ENCODE measurements at places on chromosomes 12 and 14.

DNA sequence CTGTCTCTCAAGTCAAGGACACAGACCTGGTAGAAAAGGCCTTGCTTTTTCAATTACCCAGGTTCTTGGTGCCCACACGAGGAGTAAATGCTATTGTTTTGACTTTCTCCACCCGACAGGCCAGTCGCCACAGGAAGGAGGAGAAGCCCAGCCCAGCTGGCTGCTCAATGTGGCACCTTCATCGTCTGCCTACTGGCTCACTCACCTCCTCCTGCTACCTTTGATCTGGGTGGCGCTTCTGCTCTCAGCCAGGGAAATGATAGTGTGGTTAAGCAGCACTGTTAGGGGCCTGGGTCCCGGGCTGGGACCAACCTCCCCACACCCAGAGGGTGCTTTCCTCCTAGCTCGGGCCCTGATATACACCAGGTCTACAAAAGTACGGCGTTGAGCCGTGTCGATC is 75.0 kb upstream of the FZD10 start:
- no peak for DNase-seq

DNA sequence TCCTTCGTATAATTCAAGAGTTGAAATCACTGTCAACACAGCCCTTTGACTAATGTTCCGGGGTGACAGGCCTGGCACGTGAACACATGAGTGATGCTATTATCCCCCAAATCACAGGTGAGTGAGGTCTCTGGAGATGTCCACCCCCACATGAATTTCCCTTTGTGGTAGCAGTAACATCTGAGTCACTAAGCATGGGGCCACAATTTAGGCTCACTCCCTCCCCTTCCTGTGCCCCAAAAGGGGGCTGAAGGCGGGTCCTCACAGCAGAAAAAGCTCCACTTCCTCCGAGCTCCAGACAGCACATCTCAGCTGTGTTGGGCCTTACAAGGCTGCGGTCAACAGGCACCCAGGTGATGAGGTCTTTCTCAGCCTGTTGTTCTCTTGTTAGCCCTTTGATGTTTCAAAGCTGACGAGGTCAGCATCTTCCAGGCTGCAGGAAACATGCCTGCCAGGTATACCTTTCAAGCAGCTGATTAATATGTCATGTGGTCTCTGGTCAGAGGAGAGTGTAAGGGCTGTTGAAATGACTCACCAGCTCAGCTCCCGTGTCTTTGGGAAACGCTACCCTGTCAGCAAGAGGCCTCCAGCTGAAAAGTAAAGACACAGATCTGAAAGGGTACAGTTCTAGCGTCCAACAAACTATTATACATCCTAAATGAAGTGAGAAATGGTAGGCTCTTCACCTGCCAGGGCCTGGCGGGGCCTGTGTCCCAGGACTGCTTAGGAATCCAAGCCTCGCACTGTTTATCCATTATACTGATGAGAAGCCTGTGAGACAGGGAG is 107.3 kb downstream of the ZFP36L1 start:
- DNase-seq, result peak; percentile 90

DNA sequence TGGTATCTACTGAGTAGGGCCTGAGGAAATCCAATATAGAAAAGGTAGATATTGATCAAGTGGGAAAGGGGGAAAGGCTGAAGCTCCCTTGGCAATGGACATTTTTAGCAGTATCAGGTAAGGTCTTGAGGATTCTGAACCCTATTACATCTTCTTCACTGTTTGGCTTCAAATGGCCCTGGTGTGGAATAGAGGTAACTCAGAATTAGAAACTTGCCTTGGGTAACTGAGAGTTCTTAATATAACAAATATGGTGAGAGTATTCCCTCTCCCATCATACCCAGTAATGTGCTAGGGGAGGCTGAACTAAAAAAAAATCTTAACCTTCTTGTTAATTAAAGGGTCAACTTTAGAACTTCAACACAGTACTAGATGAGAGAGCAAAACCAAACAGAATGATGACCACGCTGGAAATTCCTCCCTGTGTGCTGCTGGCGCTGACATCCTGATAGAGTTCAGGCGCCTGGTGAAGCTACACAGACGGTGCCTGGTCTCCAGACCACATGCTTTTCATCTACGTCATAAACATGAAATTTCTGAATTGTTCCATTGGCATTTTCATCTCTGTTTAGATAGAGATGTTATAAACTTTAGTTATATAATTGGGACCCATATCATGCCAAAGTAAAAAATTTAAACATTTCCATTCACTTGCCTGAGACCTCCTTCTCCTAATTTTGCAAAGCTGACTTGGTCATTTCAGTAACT is 128.3 kb downstream of the AKAP6 start:
- DNase-seq, result no peak

DNA sequence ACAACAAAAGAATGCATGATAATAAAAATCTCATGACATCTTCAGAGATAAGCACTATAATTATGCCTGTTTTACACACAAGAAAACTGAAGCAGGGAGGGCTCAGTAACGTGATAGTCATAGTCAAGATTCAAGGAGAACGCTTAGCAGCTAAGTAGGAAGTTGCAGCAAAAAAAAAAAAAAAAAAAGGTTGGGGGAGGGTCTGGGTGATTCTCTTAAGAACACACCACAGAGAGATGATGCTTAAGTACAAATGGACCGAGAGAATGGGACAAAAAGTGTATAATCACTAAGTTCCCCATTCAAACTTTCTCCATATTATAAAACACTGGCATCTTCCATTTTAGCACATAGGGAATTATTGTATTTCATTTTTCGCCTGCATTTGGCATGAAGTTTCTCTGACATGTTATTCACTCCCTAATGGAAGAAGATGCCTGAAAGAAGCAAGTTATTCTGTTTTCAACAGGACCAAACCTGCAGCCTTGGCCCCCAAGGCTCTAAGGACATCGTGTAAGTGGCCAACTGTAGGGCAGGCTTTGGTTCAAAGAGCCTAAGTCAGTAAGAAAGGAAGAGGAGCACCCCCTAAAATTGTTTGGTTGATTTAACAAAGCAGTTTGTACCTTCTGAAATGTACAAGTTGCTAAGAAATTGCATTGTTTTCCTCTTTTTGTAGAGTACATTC is 142.9 kb upstream of the TMPO start:
- no peak for DNase-seq

DNA sequence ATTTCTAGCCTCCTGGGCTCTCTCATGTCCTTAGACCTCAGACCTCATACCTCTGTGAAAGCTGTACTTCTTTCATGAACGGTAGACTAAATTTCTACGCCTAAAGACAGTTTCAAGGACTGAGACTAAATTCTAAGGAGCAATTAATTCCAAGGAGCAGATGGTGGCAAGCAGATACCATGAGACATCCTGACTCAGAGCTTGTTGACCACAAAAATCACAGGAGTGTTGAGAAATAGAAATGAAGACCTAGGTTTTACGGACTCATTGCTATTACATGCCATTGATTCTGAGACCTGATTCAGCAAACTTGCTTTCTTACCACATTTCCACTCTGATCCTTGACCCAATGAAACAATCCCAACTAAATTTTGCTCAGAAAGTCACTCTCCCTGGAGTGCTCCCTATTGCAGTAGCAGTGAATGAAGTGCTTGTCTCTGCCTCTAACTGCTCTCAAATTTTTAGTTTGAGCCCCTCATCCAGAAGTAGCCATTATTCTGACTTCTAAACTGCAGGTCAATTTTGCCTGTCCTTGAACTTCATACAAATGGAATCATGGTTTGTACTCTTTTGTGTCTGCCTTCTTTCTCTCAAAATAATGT is 52.0 kb downstream of the PEX5 start:
- DNase-seq, result no peak

GRCh38 chr14:75147423-75148071 is 20.7 kb upstream of the NEK9 start:
- no peak for DNase-seq

DNA sequence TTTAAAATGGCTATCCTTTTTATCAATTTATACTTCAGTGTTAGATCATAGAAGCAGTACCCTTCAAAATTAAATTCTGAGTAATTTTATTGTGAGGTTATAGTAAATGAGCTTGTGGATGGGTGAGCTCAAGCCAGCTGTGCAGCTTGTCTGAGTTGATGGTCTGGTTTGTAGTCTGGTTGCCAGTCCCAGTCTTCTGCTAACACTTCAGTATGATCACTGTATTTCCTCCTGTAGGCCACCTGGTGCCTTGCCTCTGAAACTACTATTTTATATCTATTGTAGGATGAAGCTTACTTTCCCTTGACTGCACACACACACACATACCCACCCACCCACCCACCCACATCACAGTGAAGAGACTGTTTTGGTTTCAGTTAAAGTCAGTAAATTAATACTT is 496.4 kb downstream of the PCNX1 start:
- no peak for DNase-seq

DNA sequence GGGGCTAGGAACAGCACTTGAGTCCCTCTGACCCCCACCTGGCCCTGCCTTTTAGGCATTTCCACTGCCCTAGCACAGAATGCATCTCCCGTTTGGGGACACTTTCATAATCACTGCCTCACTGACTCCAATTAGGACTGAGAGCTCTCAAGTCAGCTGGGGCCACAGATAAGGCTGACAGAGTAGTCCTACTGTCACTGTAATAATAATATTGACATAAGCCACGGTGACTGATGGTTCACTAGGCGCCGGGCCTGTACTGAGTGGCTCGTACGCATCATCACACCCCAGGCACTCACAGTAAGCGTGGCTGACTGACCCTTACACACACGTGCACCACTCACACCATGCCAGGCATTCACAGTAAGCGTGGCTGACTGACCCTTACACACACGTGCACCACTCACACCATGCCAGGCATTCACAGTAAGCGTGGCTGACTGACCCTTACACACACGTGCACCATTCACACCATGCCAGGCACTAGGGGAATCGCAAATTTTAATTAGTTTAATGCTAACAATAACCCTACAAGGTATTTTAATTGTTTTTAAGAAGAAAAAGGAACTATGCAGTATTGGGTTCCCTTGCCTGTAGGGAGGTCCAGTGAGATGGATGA is 87.7 kb downstream of the CHGA start:
- no peak for DNase-seq

DNA sequence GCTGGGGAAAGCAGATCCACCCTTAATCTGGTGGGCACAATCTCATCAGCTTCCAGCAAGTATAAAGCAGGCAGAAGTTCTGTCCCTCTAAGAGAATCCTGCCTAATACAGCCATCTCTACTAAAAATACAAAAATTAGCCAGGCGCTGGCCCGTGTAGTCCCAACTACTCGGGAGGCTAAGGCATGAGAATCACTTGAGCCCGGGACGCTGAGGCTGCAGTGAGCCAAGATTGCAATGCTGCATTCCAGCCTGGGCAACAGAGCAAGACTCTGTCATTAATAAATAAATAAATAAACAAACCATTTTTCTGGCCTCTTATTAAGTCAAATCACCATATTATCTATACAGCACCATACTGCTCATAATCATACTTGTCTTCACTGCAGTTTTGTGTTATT is 111.2 kb downstream of the MED13L start:
- no peak for DNase-seq

DNA sequence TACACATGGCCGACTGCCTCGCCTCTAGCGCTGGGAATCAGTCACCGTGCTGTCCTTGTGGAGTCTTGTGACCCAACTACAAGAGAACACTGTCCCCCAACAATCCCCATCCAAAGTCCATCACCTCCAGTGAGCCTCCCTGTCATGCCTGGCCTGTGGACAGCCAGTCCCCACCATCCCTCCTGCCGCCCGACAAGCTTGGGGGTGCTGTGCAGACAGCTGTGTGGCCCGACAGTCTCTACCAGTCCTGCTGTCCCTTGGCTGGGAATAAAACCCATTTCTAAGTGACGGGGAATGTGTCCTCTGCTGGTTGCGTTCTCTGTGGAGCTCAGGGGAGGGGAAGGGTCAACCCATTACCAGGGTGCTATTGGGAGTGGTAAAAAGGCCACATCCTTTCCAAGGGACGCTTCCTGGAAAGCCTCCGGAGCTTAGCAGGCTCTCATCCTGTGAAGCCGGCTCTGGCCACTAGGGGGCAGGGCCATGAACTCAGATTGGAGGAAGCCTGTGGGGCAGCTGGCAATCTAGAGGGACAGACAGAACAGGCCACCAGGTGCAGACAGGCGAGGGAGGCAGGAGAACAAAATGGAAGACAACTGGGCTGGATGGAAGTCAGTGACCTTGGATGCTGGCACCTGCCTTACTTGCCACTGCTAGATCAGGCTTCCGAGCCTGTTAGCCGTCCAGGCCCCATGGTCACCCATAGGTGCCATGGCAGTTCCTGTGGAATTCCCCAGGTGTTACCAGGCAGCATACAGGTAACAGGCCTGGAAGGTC is 12.0 kb upstream of the BLTP3B start:
- DNase-seq, result peak; percentile 39

GRCh38 chr12:52759695-52760094 is 17.4 kb downstream of the KRT76 start:
- DNase-seq, result no peak

GRCh38 chr12:6225630-6226001 is 25.4 kb downstream of the CD9 start:
- no peak for DNase-seq

- no peak for DNase-seq
Observed at GRCh38 chr12:132723764-132724140, 13.1 kb downstream of the PGAM5 start.

- DNase-seq, result no peak
Observed at GRCh38 chr12:112153181-112153892, 28.0 kb downstream of the TRAFD1 start.

GRCh38 chr14:72443256-72443655 is 450.6 kb downstream of the DPF3 start:
- DNase-seq, result no peak

GRCh38 chr12:3603576-3603975 is 112.6 kb downstream of the PRMT8 start:
- no peak for DNase-seq

DNA sequence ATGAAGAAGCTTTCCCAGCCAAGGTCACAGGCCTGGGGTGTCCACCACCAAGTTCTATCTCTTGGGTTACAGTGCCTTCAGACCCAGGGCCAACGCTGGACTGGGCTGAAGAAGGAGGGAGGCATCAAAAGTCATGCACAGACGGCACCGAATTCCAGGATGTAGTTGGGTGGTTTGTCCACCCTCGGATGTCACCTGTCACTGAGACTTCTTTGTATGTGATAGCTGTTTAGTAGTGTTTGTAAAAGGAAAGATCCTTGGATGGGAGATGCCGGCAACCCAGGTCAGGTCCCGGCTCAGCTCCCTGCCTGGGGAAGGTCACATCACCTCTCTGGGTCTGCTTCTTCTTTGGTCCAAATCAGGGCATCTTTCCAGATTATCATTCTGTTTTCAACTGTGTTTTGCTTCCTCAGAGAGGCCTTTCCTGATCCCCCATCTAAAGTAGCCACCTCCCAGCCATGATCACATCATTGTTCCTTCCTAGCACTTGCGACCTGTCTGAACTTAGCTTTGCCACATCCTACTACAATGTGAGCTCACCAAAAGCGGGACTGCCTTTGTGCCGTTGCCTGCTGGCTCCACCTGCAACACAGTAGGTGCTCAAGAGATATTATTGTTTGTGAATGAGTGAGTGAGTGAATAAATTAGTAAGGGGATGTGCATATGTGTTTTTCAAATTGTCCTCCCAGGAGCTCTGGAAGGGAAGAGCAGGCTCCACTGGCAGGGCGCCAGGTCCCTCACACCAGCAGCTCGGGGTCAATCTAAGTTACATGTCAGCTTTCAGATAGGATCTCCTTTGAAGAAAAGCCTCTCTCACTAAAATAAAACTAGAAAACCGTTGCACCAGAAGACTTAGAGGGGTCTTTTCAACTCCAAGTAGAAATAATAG is 2.1 kb downstream of the TSPAN11 start:
- DNase-seq, result no peak

- peak; percentile 51 for DNase-seq
Observed at GRCh38 chr14:77094672-77095284, 3.3 kb upstream of the CIPC start.
